ENCODE measurements at places on chromosomes 2 and 18.

DNA sequence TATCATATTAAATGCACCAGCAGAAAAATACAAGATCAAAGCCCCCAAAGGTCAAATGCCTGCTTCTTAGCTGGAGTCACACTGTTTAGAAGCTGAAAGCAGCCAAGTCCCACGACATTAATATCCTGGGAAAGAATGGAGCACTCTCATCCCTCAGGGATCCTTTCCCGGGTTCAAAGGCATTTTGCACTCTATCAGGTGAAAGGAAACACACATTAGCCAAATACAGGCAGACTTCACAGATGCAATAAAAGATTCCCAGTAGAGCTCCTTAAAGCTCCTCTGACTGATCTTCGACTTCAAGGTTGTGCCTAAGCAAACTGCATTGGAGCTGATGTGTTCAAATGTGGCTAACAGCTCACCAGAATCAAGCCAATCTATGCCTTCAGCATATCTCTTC is 158.4 kb downstream of the RNF152 start:
- no peak for DNase-seq

DNA sequence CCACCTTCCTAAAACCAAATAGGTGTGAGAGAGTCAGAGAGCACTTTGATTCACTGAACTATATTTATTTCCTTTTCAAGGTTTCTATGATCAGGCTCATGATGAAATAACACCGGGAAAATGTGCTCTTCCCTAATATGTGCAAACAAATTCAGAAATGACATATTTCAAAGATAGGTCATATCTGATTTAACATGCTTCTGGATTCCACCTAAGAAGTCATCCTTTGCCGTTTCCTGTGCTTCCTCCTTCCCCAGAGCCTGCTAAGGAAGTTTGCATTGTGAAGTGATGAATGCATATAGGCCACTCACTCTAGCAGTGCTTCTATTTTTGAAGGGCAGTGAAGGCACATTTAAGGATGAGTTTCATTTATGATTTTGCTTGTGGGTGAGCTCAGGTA is 327.6 kb downstream of the TDRD15 start:
- no peak for DNase-seq

DNA sequence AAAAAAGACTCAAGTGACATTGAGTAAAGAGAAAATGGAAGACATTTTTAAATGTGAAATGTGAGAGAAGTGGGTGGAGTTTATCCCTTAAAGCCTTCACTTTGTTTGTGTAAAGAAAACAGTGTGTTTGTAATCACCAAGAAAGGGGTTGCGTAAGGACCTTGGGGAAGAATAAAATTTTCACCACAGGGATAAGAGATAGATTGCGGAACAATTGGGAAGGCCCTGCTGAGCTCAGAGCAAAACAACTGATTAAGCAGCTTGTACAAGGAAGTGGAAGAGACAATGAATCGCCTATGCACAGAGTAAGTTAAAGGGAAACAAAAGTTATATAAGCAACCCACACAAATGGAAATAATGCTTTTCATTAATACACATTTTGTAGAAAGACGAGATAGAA is 327.7 kb downstream of the RAD51AP2 start:
- DNase-seq = no peak

DNA sequence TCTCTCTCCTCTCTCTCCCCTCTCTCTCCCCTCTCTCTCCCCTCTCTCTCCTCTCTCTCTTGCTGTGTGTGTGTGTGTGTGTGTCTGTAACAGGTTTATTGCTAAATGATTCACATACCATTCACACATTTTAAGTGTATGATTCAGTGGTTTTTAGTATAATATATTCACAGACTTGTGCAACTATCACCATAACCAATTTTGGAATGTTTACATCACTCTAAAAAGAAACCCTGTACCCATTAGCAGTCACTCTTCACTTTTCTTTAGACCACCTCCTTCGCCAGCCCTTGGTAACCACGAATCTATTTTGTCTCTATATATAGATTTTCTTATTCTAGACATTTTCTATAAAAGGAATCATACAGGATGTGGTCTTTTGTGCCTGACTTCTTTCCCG is 11.4 kb downstream of the THNSL2 start:
- no peak for DNase-seq

DNA sequence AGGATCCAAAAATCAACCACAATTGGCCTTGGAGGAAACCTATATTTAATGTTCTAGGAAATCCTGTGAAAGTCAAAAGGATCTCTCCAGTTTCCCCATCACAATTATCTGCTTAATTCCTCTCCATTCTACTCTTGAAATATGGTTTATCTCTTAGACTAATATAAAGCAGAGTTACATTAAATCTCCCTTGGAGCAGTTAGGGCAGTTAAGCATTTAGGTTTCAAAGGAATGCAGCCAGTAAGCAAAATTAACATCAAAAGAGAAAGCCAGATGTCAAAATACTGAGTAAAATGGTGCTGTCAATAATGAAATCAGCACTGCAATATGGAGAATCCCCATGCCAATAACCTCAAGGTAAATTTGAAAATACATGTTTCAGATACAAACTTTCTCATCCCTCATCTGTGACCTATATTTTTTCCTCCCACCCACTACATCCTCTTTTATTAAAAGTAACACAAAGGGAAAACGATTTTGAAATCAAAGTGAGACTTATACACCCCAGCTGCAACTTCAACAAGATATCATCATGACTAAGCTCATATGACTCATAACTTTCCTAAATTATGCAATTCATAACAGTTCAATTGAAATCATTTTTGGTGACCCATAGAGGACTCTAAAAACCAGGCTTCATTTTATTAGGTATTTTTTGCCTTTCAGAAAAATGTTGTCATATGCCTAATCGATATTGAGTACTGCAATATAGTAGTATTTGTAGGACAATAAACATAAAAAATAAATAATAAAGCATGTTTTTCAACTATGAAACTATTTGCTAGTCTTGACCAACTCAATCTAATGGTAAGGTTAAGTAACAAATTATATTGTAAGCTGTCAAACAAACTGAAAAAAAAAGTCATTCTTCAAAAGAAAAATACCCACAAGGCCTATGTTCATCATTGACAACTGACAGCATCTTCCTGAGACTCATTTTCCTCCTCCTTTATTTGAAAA is 3.1 kb downstream of the ADAM17 start:
- DNase-seq = no peak

- peak; percentile 81 for DNase-seq
These were observed 643 bp downstream of the PLCL1 start for GRCh38 chr2:197804758-197805714.

DNA sequence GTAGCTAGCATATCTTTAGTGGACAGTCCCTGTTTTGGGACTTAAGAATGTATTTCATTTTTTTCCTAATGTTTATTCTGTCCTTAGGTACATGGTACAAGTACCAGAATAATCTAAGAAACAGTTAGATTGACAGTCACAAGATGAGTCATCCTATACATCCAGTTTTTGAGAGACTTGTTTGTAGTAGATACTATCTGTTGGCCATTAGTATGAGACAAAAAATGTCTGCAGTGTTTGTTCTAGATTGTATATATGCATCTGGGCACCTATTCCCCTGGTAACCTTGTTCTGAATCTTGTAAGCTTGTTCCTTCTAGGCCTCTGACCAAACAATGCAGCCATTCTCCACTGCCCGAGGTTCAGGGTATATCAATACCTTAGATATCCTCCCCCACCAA is 1343.5 kb downstream of the SUCLG1 start:
- no peak for DNase-seq

- no peak for DNase-seq
These were observed 167.2 kb upstream of the SERTAD2 start for GRCh38 chr2:64820901-64821300.

- DNase-seq = no peak
These were observed 1210.4 kb upstream of the ACVR2A start for GRCh38 chr2:146634230-146635097.

DNA sequence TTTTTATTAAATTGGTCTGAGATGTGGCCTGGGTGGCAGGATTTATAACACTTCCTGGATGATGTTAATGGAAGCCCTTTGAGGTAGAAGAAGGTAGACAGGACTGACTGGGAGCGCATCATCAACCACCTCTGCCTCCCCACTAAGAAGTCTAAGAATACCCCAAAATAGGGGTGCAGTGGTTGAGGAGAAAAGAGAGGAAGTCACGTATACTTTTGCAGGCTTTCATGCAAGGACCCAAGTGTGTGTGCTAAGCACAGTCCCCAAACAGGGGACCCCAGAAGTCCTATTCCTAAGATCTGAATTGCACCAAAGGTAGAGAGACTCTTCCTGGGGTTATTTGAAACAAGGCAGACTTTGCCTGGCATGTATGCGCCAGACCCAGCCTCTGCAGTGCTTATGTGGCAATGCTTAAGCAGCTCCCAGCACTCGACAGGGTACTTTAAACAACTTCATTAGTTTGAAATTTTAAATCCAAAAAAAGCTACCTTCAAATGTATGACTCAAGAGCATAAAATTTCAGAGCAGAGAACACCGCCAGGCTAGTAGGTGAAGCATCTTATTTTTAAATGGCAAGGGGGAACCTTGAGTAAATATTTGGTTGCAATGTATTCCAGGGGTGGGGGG is 35.3 kb downstream of the BCL2 start:
- DNase-seq = no peak

DNA sequence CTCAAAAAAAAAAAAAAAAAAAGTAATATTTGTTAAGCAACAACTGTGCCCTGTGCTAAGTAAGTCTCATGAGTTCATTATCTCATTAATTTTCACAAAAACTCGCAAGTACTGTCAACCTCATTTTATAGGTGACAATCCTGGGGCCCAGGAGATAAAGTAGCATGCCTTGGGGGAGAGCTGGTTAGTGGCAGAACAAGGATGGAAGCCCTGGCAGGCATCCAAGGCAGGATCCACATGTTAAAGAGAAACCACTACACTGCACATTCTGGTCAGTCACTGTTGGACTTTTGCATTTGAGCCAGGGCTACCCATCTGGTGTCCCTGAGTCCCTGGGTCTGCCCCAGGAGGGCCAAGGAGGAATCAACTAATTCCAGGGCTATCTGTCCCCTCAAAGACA is 54.6 kb downstream of the ZFP36L2 start:
- DNase-seq = peak; percentile 31

- DNase-seq = peak; percentile 20
These were observed 28.4 kb upstream of the KLHL14 start for GRCh38 chr18:32801228-32801627.

DNA sequence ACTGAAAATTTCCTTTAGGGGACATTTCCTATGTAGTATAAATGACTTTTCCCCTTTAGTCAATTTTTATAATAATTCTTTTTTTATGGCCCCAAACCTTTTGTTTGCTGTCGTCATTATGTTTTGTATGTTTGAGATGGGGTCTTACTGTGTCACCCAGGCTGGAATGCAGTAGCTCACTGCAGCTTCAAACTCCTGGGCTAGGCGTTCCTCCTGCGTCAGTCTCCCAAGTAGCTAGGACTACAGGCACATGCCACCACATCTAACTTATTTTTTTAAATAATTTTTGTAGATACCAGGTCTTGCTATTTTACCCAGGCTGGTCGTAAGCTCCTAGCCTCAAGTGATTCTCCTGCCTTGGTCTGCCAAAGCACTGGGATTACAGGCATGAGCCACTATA is 30.8 kb upstream of the GALM start:
- no peak for DNase-seq

DNA sequence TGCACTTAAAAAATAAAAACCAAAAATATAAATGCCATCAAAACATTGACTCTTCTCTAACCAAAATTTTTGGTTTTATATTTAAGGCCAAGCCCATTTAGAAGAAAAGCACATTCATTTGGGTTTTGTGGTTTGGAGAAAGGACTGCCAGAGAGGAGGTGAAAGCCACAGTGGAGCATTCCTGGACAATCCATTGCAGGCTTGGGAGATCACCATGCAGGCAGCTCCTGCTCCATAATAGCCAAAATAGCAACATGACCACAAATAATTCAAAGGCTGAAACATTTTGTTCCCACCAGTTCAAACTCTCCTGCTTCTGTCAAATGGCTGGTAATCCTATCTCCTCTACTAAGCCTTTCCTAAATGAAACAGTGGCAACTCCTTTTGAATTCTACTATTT is 73.5 kb downstream of the GALNT3 start:
- DNase-seq = no peak

DNA sequence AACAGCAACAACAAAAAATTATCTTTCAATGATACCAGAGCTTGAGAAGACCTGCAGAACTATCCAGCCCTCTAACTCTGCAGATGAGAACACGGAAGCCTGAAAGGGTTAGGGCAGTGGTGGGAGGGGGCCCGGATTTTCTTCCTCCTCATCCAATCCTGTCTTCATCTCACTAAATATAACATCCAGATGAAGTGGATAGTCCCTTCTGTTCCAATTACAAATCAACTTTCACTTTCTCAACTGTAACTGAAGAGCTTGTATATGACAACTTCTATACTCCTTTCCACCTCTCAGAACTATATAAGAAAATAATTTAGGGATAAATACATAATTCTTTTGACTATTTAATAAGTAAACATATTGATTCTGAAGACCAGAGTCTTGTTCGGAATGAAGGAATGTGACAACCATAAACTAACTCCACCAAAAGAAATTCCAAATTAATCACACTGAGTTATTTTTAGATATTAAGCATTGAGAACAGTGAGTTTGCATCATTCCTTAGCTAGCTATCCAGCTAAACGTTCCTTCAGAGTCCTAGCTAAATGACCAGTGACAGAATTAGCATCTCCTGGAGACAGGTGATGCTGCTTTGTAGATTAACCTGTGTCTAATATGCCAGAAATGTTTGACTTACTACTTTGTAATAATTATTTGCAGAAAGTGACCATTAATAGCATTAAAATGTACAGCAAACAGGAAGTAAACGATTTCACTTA is 32.7 kb downstream of the SFT2D3 start:
- no peak for DNase-seq

- no peak for DNase-seq
These were observed 202.0 kb downstream of the GLI2 start for GRCh38 chr2:120937686-120938044.

GRCh38 chr18:8851659-8852058 is 146.3 kb downstream of the MTCL1 start:
- DNase-seq = no peak

- no peak for DNase-seq
These were observed 7.1 kb downstream of the SH2D6 start for GRCh38 chr2:85425588-85425987.

- DNase-seq = no peak
These were observed 44.5 kb downstream of the METTL8 start for GRCh38 chr2:171389325-171389724.

GRCh38 chr2:210072493-210072892 is 70.1 kb downstream of the RPE start:
- no peak for DNase-seq

- no peak for DNase-seq
These were observed 2.8 kb downstream of the TMEM150A start for GRCh38 chr2:85599468-85600234.

DNA sequence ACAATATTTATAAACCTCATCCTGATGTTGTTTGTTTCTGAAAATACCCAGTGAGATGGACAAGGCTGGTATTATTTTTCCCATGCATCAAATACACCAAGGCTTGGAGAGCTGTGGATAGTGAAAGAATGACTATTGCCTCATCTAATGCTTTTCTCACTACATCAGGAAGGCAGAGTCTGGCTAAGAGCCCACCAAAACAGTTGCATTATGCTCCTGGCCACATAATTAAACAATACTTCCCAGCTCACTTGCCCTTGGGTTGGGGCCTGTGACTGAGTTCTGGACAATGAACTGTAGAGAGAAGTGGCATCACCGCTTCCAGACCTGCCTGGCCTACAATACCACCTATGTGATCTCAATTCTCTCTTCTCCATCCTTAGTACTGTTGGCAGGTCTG is 46.4 kb upstream of the REEP1 start:
- no peak for DNase-seq
